ENCODE measurements at places on chromosomes 4 and X. TPM values are rescaled to one million over a fixed set of nuclear protein-coding genes. Genes with fewer than 3 reads are reported as not detected.

NPNT gene
- total RNA-seq = 1.3 TPM

TRIM75 gene
- total RNA-seq = not detected

PIR gene
- total RNA-seq = 33.2 TPM

GRCh38 chr4:173189117-173189693, 20.6 kb downstream of the GALNT7 start:
- H3K4me1 ChIP-seq = peaks cover 2% of the 10 kb centered on the region
- no peak overlapping the region for H3K4me3 ChIP-seq
- H3K36me3 ChIP-seq = no peaks in the 10 kb centered on the region
- DNase-seq = no peak

GRCh38 chr4:1728061-1728980, 7.0 kb downstream of the TACC3 start:
- no peak overlapping the region for H3K4me3 ChIP-seq
- no peaks in the 10 kb centered on the region for H3K4me1 ChIP-seq
- no peak for DNase-seq
- no peaks in the 10 kb centered on the region for H3K27me3 ChIP-seq
- H3K27ac ChIP-seq = no peak overlapping the region
- peaks cover 85% of the 10 kb centered on the region for H3K36me3 ChIP-seq

- peaks cover 11% of the 10 kb centered on the region for H3K27me3 ChIP-seq
- no peak overlapping the region for H3K4me3 ChIP-seq
- no peak for DNase-seq
Measured at GRCh38 chr4:13830449-13830848, 202.9 kb upstream of the BOD1L1 start.
